ENCODE measurements at places on chromosomes 1 and 21. TPM values are rescaled to one million over a fixed set of nuclear protein-coding genes. Genes with fewer than 3 reads are reported as not detected.

The MYOC gene
- not detected for total RNA-seq

The LCA5L gene
- total RNA-seq, result 0.92 TPM

The PRDM16 gene
- 19.0 TPM for total RNA-seq

The NTMT2 gene
- not detected for total RNA-seq

The DIO1 gene
- not detected for total RNA-seq

The CNN3 gene
- total RNA-seq, result 250 TPM

The DNASE2B gene
- not detected for total RNA-seq

The SNX7 gene
- 34.0 TPM for total RNA-seq

DNA sequence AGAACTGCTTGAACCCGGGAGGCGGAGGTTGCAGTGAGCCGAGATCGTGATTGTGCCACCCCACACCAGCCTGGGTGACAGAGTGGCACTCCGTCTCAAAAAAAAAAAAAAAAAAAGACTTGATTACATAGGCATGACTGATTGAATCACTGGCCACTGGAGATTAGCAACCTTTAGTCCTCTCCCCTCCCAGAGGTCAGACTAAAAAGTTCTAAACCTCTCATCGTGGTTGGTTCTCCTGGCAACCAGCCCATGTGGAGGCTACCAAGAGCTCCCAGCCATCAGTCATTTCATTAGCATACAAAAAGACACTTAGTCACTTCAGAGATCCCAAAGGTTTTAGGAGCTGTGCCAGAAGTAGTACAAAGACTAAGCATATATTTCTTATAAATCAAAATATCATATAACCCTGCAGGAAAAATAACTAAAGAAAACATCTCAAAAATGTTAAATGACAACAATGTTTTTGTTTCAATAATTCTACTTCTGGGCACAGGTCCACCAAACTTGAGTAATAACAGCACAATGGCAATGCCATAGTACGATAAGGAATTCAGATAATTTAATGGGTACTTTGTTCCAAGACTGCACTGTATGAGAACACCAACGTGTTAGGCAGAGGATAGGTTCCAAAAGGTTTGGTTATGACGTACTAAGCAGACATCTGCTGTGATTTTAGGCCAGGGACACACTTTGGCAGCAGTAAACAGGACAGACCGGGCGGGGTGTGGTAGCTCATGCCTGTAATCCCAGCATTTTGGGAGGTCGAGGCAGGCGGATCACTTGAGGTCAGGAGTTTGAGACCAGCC lies 18.1 kb downstream of the USP48 start:
- no peak overlapping the region for H3K4me3 ChIP-seq
- peak overlapping the region; percentile 64 for H3K27ac ChIP-seq
- no peaks in the 10 kb centered on the region for H3K27me3 ChIP-seq
- H3K36me3 ChIP-seq, result no peaks in the 10 kb centered on the region
- no peak for DNase-seq

DNA sequence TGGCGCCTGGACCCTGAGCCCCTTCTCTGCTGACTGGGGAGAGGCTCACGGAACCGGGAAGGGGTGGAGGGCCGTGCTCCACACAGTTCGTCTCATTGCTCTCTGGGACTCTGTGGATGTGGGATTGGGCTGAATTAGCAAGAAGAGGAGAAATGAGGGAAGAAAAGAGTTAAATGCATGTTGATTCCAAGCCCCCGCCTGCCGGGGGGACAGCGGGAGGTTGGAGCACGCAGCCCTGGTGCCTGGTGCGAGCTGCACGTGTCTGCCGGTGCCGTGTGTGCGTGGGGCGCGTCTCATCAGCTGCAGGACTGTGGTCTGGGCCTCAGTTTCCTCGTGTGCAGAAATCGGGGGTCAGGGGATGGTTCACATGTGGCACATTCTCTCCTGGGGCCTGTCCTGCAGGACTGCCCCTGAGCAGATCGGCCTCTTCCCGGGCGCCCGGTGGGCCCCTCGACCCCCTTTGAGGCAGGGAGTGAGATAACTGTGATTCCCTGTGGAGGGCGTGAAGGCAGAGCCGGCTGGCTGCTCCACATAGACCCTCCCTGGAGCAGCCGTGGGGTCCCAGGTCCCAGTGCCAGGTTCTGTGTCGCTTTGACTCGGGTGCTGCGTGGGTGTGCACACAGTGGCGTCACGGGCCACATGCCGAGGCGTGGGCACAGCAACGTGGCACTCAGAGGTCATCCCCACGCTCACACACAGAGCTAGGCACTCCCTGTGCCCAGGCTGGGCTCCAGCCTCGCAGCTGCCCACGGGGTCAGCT lies 11.4 kb downstream of the SAMD11 start:
- no peaks in the 10 kb centered on the region for H3K36me3 ChIP-seq
- H3K27me3 ChIP-seq, result no peaks in the 10 kb centered on the region
- no peak overlapping the region for H3K4me3 ChIP-seq
- no peak for DNase-seq
- H3K4me1 ChIP-seq, result peaks cover 22% of the 10 kb centered on the region
- no peak overlapping the region for H3K27ac ChIP-seq

DNA sequence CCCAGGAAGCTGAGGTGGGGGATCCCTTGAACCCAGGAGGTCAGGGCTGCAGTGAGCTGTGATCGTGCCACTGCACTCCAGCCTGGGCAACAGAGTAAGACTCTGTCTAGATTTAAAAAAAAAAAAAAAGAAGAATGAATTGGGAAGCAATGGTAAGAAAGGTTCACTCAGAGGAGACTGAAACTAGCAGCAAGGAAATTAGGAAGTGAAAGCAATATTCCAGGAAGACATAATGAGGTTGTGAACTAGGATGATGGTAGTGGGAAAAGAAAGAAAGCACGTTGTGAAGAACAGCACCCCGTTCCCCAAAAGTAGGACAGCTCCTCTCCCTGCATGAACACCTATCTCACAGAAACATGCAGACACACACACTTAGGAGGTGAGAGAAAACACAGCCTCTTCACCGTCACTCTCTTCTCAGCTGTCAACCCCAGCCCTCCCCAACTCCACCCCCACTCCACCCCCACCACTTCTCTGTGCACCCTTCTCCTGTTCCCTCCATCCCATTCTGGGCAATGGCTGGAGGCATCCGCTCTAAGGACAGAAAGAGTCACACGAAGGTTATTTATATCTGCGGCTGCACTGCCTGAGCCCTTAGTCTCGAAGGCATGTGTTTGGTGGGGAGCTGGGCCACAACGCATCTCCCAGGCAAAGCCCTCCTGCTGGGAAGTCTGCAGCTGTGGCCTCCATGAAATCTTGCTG lies 101.8 kb upstream of the LPGAT1 start:
- H3K4me1 ChIP-seq, result peaks cover 10% of the 10 kb centered on the region
- no peaks in the 10 kb centered on the region for H3K27me3 ChIP-seq
- H3K36me3 ChIP-seq, result no peaks in the 10 kb centered on the region

DNA sequence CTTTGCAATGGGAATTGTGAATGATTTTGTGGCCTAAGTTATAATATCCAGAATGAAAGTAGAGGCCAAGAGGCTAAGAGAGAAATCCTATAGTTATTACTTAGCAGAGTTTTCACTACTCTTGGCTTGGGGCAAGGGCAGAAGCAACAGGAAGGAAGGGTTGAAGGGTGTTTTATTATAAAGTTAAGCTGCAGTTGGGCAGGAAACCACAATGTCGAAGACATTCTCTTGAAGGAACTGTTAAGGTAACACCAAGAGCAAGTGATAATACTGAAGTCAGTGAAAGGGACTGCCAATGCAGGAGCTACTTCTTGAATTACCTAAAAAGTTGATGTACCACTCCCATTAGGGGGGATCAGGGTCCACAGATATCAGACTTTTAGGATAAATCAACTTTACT lies 8.3 kb downstream of the XCL2 start:
- peaks cover 2% of the 10 kb centered on the region for H3K36me3 ChIP-seq
- H3K27me3 ChIP-seq, result peaks cover 5% of the 10 kb centered on the region
- no peak overlapping the region for H3K27ac ChIP-seq
- DNase-seq, result no peak
- H3K4me1 ChIP-seq, result no peaks in the 10 kb centered on the region
- no peak overlapping the region for H3K4me3 ChIP-seq

DNA sequence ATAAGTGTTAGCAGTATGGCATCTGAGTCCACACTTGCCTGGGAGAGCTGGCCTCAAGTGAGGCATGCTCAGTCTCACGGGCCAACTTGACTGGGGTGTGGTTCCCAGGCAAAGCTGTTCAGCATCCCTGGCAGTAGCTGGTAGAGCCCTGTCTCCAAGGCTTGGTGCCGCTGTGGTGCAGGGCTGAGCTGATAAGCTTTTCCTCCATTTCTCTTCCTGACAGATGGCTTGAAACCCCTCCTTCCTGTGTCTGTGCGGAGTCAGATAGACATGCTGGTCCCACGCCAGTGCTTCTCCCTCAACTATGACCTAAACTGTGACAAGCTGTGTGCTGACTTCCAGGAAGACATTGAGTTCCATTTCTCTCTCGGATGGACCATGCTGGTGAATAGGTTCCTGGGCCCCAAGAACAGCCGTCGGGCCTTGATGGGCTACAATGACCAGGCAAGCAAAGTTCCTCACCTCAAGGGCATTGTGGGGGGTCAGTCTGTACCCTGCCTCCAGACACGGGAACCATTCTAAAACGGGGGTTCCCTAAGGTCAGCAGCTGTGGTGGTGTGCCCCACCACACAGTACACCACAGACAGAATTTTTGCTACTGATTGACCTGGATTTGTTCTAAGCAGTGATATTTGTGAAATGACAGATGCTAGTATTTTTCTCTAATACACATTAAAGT lies 13.7 kb upstream of the MIIP start:
- H3K4me1 ChIP-seq, result no peaks in the 10 kb centered on the region
- H3K27me3 ChIP-seq, result no peaks in the 10 kb centered on the region
- DNase-seq, result no peak
- no peak overlapping the region for H3K4me3 ChIP-seq
- no peak overlapping the region for H3K27ac ChIP-seq
- H3K36me3 ChIP-seq, result peaks cover 52% of the 10 kb centered on the region

DNA sequence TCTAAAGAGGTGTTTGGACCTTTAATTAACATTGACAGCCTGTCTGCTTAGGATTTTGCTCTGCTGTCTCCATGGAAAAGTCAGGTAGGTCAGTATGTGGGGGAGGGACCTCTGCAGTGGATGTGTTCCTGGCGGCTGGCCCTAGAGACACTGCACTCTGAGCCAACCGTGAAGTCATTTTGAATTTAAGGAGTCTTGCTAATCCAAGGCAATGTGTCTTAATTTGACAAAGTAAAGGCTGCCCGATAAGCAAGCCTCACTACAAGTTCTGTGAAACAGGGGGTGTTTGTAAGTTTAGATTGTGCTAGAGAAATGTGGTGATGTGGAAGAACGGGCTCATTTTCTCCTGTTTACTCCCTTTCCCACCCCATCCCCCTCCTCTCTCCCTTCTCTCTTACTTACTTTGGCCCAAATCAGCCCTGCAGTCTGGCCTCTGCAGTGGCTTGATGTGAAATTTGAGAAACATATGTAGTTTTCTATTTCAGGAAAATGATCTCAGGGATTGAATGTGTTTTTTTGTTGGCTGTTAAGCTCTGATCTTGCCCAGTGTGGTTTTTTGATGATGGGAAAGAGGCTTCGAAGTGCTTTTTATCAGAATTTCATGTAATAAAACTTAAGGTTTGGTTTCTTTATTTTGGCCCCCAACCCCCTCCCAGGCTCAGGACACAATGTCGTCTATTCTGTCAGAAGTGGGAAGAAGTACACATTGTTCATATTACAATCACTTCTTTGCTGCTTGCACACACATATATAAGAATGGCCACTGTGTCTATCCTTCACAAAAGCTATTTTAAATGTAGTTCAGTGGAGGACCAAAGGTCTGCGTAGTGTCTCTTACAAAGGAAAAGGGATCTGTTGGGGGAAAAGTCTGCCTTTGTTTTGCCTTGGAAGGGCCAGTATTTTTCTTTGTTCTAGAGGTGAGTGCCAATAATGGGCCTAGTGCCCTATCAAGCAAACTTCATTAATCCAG lies 96.6 kb downstream of the FGGY start:
- H3K27ac ChIP-seq, result peak overlapping the region; percentile 97
- DNase-seq, result no peak
- no peaks in the 10 kb centered on the region for H3K36me3 ChIP-seq
- no peaks in the 10 kb centered on the region for H3K27me3 ChIP-seq
- H3K4me1 ChIP-seq, result peaks cover 59% of the 10 kb centered on the region
- peak overlapping the region; percentile 58 for H3K4me3 ChIP-seq

GRCh38 chr1:213466541-213466940 lies 415.5 kb downstream of the RPS6KC1 start:
- no peak for DNase-seq
- H3K27me3 ChIP-seq, result peaks cover 7% of the 10 kb centered on the region
- no peaks in the 10 kb centered on the region for H3K4me1 ChIP-seq
- H3K4me3 ChIP-seq, result no peak overlapping the region

DNA sequence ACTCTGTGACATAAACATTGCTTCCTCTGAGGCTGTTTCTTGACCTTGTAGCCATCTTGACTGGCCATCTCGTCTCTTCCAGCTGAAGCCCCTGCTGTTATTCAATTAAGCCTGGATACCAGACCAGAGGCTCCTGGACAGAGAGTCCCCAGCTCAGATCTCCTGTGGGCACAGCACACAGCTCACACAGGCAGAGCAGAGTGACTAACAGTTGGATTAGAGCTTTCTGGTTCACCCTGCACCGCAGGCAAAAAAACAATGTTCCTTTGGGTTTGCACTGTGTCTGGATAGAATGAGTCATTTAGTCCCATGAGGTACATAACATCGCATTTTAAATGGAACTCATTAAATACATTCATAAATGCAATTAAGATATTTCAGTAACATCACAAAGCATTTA lies 33.4 kb upstream of the USH2A start:
- DNase-seq, result no peak
- H3K36me3 ChIP-seq, result no peaks in the 10 kb centered on the region
- H3K27ac ChIP-seq, result peak overlapping the region; percentile 79
- peaks cover 31% of the 10 kb centered on the region for H3K4me1 ChIP-seq

- no peak overlapping the region for H3K4me3 ChIP-seq
- H3K36me3 ChIP-seq, result peaks cover 1% of the 10 kb centered on the region
- no peaks in the 10 kb centered on the region for H3K4me1 ChIP-seq
- H3K27ac ChIP-seq, result no peak overlapping the region
Measured at GRCh38 chr1:196437671-196438070, 170.6 kb downstream of the KCNT2 start.

- no peaks in the 10 kb centered on the region for H3K36me3 ChIP-seq
- H3K27me3 ChIP-seq, result no peaks in the 10 kb centered on the region
- no peak overlapping the region for H3K4me3 ChIP-seq
- H3K27ac ChIP-seq, result no peak overlapping the region
- DNase-seq, result no peak
Measured at GRCh38 chr1:5640845-5641244, 351.4 kb downstream of the NPHP4 start.

- no peaks in the 10 kb centered on the region for H3K4me1 ChIP-seq
- H3K27ac ChIP-seq, result no peak overlapping the region
- H3K36me3 ChIP-seq, result no peaks in the 10 kb centered on the region
- no peak overlapping the region for H3K4me3 ChIP-seq
Measured at GRCh38 chr1:165402517-165403111, 42.3 kb downstream of the RXRG start.

All from chondrocyte (in vitro differentiated cells).